Kasumi-1 (cell line): ENCODE measurements at places on chromosomes 3 and 15.

GRCh38 chr3:187551416-187551815 is 118.8 kb downstream of the SST start:
- DNase-seq = no peak

- no peak for DNase-seq
These were observed 3.2 kb downstream of the ZIC1 start for GRCh38 chr3:147412261-147412916.

DNA sequence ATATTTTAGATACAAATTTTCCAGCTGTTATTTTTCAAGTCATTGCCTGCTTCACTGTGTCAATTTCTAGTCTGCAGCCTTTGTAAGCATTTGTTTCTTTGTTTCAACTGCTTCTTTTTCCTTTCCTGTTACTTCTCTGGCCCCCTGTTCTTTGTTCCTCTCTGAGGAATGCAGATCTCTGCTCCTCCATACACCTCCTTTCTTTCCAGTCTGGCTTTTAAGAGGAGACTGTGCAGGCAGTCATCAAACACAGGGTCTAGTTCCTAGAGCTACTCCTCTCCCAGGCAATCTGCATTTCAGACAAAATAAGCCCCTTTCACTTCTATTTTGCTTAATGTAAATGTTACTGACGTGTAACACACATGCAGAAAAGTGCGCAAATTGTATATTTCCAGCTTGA is 502.9 kb downstream of the PDCD6IP start:
- DNase-seq = no peak

DNA sequence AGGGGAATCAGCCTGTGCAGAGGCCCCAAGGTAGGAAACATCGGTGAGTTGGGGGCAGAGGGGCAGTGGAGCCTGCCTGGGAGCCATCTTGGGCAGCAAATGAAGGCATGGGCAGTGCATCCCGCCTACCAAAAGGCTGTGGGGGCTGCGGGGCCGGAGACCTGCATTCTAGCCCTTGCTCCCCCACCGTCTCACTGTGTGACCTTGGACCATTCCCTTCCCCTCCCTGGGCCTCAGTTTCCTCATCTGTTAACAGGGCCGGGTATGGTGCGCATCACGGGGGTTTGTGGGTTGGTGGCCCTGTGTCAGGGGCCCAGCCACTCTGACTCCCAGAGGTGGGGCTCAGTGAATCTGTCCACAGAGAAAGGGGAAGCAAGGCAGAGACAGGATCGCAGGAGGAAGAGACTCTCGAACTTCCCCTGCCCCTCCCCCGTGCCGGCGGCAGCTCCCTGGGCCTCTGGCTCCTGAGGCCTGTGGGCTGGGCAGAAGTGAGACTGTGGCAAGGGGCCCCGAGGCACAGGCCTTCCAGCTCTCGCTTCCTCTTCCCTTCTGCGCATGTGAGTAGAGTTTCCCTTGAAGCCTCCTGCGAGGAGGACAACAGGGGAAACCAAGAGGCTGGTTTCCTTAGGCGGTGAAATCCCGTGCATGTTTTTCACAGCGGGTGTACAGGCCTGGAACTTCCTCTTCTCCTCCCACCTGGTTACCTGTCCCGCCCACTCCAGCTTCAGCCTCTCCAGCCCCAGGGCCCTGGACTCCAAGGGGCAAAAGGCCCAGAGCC is 42.9 kb downstream of the IDH2 start:
- peak; percentile 98 for DNase-seq

DNA sequence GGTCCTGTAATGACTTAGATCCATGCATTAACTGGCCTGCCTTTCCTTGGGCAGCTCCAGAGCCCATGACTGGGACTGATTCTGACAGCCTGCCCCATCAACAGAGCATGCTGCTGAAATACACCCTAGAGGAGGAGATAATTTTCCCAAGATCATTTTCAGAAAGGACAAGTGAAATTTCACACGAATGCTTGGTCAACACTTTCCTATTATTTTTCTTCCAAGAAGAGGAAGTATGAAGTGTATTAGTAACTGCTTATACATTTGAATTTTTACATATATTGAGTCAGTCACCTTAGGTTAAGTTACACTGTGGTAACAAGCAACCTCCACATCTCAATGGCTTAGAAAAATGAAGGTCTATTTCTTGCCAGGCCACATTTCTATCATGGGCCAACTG is 9.7 kb upstream of the NMNAT3 start:
- no peak for DNase-seq

- no peak for DNase-seq
These were observed 85.0 kb upstream of the P3H2 start for GRCh38 chr3:190205739-190206138.

- DNase-seq = no peak
These were observed 6.1 kb upstream of the SLC25A38 start for GRCh38 chr3:39376959-39377634.

DNA sequence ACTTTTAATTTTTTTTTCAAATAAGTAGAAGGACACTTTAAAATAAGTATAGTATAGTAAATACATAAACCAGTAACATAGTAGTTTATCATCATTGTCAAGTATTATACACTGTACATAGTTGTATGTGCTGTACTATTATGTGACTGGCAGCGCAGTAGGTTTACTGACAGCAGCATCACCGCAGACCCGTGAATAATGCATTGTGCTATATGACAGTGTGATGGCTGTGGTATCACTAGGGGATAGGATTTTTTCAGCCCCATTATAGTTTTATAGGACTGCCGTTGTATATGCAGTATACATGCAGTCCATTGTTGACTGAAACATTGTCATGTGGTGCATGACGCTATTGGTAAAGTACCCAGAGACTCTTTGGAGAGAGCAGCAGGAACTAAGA is 306.5 kb downstream of the SQOR start:
- no peak for DNase-seq

DNA sequence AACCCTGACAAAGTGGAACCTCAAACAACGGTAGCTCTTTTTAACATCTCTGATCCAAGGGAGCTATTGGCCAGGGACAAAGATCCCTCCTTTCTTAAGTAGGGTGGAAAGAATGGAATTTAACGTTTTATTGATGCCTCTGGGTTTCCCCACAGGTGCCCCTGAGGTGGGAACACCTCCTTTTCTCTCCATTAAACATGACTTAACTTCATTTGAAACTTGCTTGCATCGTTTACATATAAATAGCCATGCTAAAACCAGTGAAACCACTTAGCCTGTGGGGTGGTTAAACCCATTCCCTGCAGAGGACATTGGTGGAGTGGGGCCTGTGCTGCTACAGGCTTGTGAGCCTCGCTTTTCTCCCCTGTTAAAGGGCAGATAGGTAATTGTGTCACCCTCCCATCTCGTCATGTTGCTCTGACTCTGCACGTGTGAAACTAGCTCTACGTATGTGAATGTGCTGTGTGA is 9.7 kb downstream of the CGNL1 start:
- DNase-seq = no peak

GRCh38 chr3:62929771-62930170 is 54.6 kb upstream of the CADPS start:
- DNase-seq = no peak

GRCh38 chr15:34796847-34797435 is 1.6 kb upstream of the ACTC1 start:
- no peak for DNase-seq

DNA sequence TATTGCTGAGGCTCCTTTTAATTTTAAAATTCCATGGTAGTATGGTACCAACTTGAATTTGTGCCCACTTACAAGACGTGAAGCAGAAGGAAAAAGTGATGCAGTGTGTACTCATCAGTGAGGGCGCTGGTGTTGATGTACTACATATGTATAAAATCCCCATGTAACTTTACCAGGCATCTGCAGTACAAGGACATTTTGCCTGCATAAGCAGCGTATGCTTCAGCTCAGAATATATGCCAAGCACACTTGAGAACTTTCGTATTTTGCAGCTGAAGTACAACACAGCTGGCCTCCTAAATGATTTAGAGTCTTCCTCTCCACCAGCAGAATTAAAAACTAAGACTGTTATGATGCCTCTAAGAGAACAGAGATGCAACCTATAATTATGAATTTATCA is 108.9 kb downstream of the RYR3 start:
- no peak for DNase-seq

DNA sequence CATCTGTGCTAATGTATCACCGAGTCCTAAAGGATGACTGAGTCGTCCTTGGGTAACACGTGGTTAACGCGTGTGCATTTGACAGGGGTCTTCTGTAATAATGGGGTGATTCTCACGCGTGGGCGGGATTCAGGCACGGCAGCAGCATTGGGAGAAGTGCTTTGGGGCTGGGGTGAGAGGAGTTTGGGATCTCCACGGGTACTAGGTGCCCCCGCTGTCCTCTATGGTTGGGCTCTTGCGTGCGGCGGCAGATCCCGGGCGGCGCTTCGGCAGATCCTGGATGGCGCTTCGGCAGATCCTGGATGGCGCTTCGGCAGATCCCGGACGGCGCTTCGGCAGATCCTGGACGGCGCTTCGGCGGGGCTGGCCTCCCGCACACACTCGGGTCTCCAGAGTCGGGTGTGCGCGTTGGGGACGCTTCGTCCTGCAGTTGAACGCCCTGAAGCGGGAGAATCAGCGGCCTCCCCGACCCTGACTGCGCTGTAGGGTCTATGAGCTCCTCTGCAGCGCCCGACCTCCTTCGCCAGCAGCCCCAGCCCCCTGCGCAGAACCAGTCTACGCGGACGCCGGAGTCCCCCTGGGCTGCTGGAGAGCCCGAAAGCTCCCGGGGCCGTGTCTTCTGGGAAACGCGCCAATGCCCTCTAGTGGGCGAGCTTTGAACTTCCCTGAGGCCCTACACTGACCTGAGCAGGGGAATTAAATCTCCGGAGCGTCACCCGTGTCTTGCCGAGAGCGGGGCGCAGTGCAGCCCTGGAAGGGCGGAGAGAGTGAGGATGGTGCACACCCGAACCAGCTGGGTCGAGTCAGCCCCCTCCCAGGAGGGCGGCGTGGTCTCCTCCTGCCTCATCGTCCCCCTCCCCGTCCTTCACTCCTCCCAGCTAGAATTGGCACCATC is 48.1 kb upstream of the EPHB3 start:
- peak; percentile 67 for DNase-seq

- no peak for DNase-seq
These were observed 284.1 kb downstream of the FHIT start for GRCh38 chr3:60967141-60967540.

DNA sequence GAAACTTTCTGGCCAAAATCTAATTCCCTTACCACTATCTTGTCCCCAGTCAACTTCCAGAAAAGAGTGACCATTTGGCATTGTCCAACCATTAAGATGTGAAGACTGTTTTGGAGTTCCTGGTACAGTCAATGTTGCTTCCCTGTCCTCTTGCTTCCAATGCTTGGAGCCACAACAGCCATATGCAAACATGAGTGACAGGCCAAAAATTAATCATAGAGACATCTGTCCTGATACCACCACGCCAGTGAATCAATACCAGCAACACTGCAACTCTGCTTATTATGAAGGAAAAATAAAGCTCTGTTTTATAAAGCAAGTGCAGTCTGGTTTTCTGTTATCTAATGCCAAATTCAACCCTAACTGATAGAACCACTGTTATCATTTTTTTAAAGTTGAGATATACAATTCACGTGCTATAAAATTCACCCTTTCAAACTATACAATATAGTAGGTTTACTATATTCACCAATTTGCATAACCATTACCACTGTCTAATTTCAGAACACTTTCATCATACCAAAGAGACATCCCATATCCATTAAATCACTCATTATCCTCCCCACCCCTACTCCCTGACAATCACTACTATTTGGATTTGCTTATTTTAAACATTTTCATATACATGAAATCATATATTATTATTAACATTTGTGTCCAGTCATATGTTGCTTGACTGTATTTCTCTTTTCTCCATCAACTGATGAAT is 76.9 kb downstream of the STAG1 start:
- DNase-seq = no peak

DNA sequence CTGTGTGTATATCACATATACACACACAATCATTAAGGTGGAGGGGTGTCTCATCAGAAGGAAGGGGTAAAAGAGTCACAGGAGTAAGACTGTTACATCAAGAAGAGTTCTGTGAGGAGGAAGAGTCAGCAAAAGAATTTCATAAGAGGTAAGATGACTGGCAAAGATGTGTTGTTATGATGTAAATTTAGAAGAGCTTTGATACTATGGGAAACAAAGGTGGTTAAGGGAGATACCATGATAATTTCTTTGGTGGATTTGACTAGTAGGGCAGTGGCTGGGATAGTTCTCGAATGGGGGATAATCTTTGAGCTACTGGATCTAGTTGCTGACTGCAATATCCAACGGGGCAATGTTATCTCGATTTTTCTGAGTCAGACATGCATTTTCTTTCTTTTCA is 61.6 kb downstream of the STAG1 start:
- no peak for DNase-seq

DNA sequence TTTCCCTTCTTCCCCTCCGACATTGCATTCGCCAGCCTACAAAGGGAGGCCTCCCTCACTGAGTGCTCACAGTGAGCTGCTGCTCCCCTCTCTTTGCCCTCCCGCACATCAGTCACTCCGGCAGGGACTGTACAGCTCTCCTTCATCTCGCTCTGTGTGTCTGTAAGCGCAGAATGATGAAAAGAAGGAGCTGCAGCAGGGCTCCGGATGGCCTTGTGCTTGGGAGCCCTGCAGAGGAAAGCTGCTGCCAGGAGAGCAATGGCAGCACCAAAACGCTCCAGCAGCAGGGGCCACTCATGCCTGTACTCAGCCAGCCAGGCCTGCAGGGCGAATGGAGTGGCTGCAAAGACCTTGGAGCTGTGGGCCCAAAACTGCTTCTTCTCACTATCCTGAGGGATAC is 107.0 kb upstream of the NSMCE3 start:
- no peak for DNase-seq

DNA sequence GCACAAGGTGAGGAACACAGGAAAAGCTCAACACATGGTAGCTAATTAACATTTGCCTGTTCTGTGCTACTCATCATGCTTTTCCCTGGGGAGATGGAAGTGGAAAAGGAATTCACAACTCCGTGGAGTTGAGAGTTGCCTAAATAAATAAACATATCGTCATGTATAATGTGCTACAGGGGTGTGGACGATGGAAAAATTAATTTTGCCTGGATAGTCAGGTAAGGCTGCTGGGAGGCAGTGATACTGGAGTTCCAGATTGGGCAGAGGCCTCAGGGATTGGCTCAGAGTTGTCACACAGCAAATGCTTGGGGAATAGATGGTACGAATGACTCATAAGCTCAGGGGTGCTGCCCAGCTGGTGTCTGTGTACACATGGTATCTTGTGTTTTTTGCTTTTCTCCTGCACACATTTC is 3.1 kb upstream of the ABHD6 start:
- DNase-seq = no peak

DNA sequence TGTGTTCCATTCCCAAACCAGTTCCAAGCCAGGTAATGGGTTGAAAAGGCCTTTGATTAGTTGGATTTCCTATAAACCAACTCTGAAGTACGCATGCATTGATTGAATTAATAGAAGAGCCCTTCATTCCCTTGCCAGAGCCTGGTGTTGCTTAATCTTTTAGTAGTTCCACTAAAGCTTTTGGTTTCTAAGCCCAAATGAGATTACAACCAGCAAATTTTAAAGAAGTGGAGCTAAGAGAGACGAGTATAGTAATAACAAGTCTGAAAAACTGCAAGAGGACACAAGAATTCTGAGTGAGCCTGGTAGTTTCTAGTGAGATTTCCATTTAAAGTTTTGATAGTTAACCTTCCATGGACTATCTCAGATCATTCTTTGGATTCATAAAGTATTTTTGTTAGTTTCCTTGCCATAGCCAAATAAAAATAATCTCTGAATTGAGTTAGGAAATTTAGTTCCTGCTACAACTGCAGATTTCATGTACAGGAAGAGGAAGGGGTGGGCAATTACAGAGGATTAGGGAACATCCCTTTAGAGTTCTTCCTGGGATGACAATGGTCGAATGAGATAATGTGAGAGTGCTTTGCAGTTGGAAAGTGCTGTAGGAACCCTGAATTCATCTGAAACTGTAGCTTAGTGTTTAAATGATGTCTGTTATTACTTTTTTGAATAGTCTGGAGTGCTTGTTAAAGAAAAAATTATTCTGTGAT is 136.8 kb downstream of the FNDC3B start:
- no peak for DNase-seq

GRCh38 chr15:80500021-80500420 is 95.8 kb downstream of the ARNT2 start:
- DNase-seq = no peak
